ENCODE measurements at places on chromosomes 1 and 21. TPM values are rescaled to one million over a fixed set of nuclear protein-coding genes. Genes with fewer than 3 reads are reported as not detected.

- DNase-seq, result no peak
Measured at GRCh38 chr1:2346691-2347408, 44.5 kb downstream of the MORN1 start.

DNA sequence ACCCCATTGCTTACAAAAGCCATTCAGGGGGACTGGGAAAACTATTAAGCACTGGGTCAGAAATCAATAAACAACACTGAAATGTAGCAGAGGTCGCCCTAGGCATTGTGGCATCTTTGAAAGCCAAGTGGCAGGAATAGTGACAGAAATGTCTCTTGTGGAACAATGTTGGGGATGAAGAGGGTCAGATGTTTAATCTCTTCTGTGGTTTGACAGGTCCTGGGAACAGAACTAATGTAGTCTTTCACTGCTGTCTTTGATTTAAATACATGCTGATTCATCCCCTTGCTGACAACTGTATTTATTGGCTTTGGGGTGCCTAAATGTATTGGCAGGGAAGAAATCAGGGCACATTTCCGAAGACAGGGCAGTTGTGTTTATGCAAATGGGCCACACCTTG, 194.8 kb downstream of the ATG4C start:
- no peak for DNase-seq

DNA sequence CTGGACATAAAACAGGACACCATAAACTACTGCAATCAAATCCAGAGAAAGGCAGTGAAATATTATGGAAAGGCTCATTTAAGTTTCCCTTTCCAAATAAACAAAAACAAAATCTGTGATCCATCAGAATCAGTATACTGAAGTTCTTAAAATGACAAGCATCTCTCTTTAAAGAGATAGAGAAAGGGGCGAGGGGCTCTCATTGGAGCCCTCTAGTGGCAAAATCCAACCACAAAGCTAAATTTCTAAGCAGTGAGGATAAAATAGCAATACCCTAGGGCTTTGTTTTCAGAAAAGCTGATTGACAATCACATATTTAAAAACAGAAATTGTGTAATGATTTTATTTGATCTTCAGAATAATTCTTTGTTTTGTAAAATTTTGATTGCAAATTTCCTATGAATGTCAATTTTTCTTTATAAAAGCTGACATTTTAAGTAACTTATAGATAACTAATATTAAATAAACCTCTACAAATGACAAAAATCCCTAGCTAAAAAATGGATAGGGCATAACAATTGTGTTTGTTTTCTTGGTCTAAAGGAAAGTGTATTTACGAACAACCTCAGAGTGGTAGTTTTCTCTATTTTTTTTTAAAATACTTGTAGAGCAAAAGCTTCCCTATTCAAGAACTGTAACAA, 138.2 kb downstream of the COL24A1 start:
- no peak for DNase-seq

DNA sequence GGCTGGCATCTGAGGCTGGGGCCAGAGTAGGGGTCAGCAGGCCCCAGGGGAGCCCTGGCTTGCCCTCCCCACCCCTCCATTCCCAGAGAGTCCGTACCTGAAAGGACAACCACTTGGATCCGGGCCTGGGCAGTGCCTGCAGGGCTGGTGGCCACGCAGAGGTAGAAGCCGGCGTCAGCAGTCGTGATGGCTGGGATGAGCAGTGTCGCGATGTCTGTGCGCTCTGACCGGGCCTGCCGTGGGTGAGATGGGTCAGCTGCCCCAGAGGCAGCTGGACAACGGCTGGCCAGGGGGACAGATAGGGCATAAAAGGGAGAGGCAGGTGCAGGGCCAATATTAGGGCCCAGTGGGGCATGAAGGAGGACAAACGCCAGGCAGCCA, 42.7 kb downstream of the LDLRAD2 start:
- DNase-seq, result no peak

The OR2T35 gene
- total RNA-seq, result not detected

DNA sequence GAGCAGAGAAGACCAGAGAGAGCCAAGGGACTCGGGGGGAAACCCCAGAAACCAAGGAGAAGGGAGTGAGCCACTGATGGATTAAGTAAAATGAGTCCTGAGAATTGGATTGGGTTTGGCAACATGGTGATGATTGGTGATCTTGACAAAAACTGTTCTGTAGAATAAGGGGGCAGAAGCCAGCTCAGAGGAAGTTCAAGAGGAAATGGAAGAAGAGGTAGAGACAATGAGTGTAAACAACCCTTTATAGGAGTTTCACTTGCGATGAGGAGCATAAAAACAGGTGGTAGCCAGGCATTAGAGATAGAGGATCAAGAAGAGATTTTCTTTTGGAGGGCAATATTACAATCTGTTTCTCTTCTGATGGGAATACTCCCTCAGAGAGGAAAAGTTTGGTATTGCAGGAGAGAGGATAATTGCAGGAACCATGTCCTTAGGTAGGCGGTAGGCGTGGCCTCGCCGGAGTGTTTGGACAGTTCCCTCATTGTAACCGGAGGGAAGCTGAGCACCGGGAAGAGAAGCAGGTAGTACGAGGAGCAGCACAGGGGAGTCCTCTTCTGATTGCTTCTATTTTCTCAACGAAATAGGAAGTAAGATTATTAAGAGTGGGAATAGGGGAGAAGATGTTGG, 68.4 kb upstream of the TENT5C start:
- no peak for DNase-seq

DNA sequence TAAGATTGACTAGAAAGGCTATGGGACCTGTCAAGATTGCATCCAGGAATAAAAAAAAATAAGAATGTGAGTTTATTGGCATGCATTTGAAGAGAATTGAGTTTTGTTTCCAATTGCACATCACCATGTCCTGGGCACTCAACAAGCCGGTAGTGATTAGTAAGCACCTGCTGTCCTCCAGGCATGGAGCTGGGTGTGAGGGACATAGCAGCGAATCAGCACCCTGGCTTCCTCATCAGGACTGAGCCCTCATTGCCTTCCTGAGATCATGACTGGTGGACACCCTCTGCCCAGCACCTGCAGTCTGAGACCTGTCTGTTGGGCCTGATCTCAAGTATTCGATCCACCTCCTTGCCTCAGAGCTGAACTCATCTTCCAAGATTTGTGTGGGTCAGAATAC, 26.8 kb downstream of the S100A6 start:
- no peak for DNase-seq

DNA sequence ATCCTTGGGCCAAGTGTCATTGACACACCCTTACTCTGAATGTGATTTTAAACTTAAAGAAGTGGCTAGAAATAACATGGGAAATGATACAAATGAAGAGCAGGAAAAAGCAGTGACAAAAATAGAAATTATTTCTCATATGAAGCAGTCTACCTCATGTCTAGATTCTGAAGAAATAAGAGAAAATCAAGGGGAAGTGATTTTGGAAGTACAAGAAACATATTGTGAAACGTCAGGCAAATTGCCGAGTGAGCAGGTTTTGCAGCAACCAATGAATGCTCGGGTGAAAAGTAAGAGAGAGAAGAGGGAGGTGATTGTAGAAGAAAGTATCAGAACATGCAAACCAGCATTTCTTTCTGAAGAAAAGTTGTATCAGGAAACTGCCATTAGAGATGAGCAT, 130.7 kb downstream of the MACF1 start:
- no peak for DNase-seq

DNA sequence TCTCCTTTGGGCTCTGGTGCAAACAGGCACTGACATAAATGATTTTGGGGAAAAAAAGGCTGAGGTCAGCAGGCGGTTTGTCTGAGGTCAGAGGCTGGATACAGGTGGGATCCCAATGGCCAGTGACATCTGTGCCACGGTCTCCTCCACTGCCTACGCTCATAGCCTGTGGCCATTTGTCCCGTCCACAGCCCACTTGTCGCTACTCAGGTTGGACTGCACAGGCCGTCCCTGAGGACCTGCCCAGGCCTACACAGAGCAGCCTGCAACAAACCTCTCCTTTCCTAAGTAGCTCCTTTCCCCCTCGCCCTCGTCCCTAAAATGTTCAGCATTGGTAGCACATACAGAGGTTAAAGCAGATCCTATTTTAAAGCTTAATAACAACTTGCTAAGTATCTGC, 150.7 kb downstream of the ZBTB18 start:
- DNase-seq, result no peak

The FAM163A gene
- total RNA-seq, result 0.22 TPM

DNA sequence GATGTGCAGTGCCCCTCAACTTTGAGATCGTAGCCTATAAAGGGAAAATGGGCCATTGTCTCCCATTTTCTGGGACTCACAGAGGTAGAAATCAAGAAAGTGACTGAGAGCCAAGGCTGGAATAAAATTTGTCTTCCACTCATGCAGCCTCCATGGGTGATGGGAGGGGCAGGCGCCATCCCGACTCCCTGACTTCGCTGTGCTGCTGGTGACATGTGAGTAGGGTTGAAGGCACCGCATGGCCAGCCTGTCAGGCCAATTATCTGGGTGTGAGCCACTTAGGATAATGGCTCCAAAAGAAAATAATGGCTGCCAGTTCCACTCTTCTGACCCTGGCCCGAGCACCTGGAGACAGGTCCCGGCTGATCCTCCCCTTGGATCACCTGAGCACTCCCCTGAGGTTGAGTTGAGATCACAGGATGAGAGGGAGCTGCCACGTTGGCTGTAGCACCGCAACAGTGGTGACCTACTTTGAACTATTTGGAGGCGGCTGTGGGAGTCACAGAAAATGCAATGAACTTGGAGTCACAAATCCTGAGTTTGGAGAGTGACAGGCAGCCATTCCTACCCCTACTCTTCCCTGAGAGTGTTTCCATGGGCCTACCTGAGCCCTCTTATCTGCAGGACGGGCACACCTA, 26.3 kb downstream of the CAPN9 start:
- no peak for DNase-seq

- DNase-seq, result no peak
Measured at GRCh38 chr1:87117761-87118368, 203.4 kb downstream of the HS2ST1 start.

GRCh38 chr1:39269349-39269748, 64.9 kb downstream of the MACF1 start:
- DNase-seq, result no peak

GRCh38 chr1:205920861-205921569, 22.2 kb downstream of the SLC26A9 start:
- no peak for DNase-seq

All from CD8-positive, alpha-beta T cell (primary cell).